WTC11 (cell line): ENCODE measurements at places on chromosomes 4 and X. TPM values are rescaled to one million over a fixed set of nuclear protein-coding genes. Genes with fewer than 3 reads are reported as not detected.

SRPX gene
- total RNA-seq: 7.7 to 8.0 TPM (median 7.7 TPM) in 3 replicates

SLBP gene
- 36.4 to 40.2 TPM (median 36.9 TPM) in 3 replicates for total RNA-seq

OCRL gene
- total RNA-seq: 17.4 to 18.9 TPM (median 18.2 TPM) in 3 replicates

MAGEA8 gene
- total RNA-seq: not detected in 3 replicates

PABPC4L gene
- 3.6 to 4.1 TPM (median 3.8 TPM) in 3 replicates for total RNA-seq

CLDN34 gene
- total RNA-seq: 0.52 to 0.62 TPM (median 0.53 TPM) in 3 replicates

GPR50 gene
- total RNA-seq: 5.9 to 12.0 TPM (median 5.9 TPM) in 3 replicates

DNA sequence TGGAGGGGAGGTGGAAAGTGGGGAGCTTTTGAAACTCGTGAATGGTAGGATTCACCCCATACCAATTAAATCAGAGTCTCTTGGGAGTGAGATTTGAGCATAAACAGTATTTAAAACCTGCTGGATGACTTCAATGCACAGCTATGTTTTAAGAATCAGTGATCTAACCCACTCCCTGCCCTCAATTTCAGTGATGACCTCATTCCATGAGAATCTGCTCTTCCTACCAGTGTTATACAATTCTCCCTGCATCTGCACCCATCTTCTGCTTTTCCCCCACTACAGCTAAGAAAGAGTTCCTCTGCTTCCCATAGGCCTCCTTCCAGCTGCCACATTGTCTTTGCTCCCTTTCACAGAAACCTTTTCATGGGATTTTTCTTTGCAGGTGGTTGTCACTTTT, 18.3 kb upstream of the H2AZ1 start:
- no peaks in the 10 kb centered on the region for H3K36me3 ChIP-seq
- H3K27me3 ChIP-seq: no peaks in the 10 kb centered on the region
- no peak overlapping the region for H3K4me3 ChIP-seq
- no peak for DNase-seq
- 0 out of 2 replicates have a peak, but pooled peaks cover under 1% of the 10 kb centered on the region for H3K4me1 ChIP-seq

- H3K27ac ChIP-seq: no peak overlapping the region
- H3K36me3 ChIP-seq: peaks cover 41% of the 10 kb centered on the region
- H3K27me3 ChIP-seq: peaks cover 4% of the 10 kb centered on the region
- peaks cover 27% of the 10 kb centered on the region for H3K4me1 ChIP-seq
These were observed 240.4 kb upstream of the LDB2 start for GRCh38 chr4:17138847-17139246.

GRCh38 chrX:103782640-103783039, 6.0 kb downstream of the PLP1 start:
- no peaks in the 10 kb centered on the region for H3K4me1 ChIP-seq
- H3K27ac ChIP-seq: no peak overlapping the region
- H3K27me3 ChIP-seq: no peaks in the 10 kb centered on the region
- no peak for DNase-seq

DNA sequence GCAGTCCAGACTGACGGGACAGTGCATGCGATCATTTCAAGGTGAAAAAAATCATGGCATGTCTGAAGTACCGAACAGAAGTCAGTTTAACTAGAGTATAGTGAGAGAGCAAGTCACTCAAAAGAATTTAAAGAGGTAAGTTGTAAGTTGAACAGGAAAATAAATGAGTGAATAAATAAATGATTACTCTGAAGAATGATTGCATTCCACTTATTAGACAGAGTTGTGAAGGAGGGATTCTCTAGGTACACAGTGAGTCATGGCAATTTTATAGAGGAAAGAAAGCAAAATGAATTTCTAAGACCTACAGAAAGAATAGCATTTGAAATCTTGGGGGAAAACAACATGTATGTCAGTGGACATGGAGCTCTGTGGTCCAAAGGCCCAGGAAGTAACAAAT, 37.1 kb upstream of the SLC7A11 start:
- H3K4me1 ChIP-seq: no peaks in the 10 kb centered on the region
- DNase-seq: no peak
- H3K36me3 ChIP-seq: no peaks in the 10 kb centered on the region
- no peak overlapping the region for H3K27ac ChIP-seq
- no peaks in the 10 kb centered on the region for H3K27me3 ChIP-seq
- H3K4me3 ChIP-seq: no peak overlapping the region

- DNase-seq: no peak
- peaks cover 12% of the 10 kb centered on the region for H3K36me3 ChIP-seq
- H3K27ac ChIP-seq: no peak overlapping the region
These were observed 87.1 kb downstream of the SLIT2 start for GRCh38 chr4:20338841-20339240.

- H3K4me3 ChIP-seq: no peak overlapping the region
- H3K4me1 ChIP-seq: 0 out of 2 replicates have a peak, but pooled peaks cover 4% of the 10 kb centered on the region
- no peak for DNase-seq
- no peaks in the 10 kb centered on the region for H3K36me3 ChIP-seq
- H3K27me3 ChIP-seq: no peaks in the 10 kb centered on the region
- H3K27ac ChIP-seq: no peak overlapping the region
These were observed 5.4 kb upstream of the ACE2 start for GRCh38 chrX:15606136-15606535.

GRCh38 chrX:152821145-152821765, 9.3 kb downstream of the CETN2 start:
- no peak overlapping the region for H3K27ac ChIP-seq
- peaks cover 10% of the 10 kb centered on the region for H3K4me1 ChIP-seq
- no peaks in the 10 kb centered on the region for H3K36me3 ChIP-seq

- H3K4me1 ChIP-seq: no peaks in the 10 kb centered on the region
- no peak overlapping the region for H3K27ac ChIP-seq
- H3K36me3 ChIP-seq: no peaks in the 10 kb centered on the region
These were observed 731.4 kb downstream of the FAT4 start for GRCh38 chr4:126046081-126046614.

DNA sequence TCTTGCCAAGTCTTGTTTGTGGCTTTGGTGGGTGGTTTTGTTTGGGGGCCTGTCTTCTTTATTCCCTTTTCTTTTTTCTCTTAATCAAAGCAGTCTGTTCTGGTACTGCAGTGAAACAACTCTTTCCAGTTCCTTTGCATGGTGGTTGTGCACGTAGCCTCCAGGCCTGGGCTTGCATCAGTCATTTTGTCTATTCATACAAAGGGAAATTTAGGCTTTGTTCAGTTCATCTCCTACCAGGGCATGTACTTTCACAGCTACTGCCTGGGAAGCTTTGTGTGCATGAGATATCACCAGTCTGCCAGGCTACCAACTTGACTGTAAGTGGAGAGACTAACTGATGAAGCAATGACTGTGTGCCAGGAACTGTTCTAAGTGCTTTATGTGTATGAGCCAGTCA, 8.5 kb downstream of the TRIM2 start:
- peaks cover 37% of the 10 kb centered on the region for H3K4me1 ChIP-seq

DNA sequence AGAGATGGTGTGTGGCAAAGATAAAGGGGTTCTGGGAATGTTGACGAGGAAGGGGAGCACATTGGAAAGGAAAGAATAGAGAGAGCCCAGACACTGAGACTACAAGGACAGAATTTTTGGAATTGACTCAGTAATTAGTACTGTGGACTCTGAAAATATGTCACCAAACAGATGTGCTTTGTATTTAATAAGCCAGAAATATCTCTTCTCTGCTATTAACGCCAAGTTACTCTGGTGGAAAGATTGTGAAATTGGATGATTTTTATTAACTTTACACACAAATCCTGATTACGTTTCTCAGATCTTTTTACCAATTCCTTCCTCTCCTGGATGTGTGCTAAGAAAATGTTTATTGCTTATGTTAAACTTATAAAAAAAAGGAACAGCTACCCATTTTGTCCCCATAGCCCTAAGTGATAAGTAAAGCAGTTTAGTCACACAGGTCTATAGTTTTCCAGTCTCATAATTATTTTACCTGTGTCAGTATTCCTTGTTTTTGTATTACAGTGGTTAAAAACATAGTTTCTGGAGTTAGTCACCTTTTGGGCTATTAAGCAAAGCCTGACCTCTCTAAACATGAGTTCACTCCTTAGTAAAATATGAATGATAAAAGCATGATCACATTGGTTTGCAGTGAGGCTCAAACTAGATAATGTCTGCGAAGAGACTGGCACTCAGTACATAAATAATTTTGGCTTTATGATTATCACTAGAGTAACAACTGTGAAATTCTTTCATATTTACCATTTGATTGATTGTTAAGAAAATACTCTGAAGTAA, 1068.3 kb downstream of the STIM2 start:
- no peaks in the 10 kb centered on the region for H3K4me1 ChIP-seq
- H3K4me3 ChIP-seq: no peak overlapping the region
- no peaks in the 10 kb centered on the region for H3K27me3 ChIP-seq

- no peak overlapping the region for H3K27ac ChIP-seq
- no peak overlapping the region for H3K4me3 ChIP-seq
These were observed 146.2 kb downstream of the KCNIP4 start for GRCh38 chr4:21802406-21802805.

GRCh38 chr4:178665916-178666315, 1223.7 kb upstream of the AGA start:
- H3K4me1 ChIP-seq: no peaks in the 10 kb centered on the region
- no peaks in the 10 kb centered on the region for H3K27me3 ChIP-seq
- no peak for DNase-seq
- no peak overlapping the region for H3K4me3 ChIP-seq
- no peak overlapping the region for H3K27ac ChIP-seq

DNA sequence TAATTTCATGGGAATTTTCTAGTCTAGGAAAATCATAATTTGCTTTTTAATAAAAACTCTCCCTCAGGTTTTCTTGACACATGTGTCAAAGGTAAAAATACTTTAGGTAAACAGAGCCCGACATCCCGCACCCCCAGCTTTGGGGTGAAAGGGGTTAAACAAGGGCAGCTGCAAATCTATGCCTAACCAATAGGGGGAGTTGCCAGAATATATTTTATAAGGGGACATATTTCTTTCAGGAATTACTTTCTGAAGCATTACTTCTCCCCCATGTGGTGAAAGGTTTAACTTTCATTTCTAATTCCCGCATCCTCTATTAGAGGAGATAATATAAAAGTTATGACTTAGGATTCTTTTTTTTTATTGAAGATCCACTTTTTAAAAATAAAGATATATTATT, 53.9 kb upstream of the HEPH start:
- peak; percentile 9 for DNase-seq
- H3K36me3 ChIP-seq: no peaks in the 10 kb centered on the region
- no peak overlapping the region for H3K27ac ChIP-seq
- no peaks in the 10 kb centered on the region for H3K4me1 ChIP-seq

- no peaks in the 10 kb centered on the region; the same call in none of the 2 replicates for H3K27me3 ChIP-seq
- no peaks in the 10 kb centered on the region for H3K36me3 ChIP-seq
- no peak for DNase-seq
These were observed 16.4 kb upstream of the HSFX1 start for GRCh38 chrX:149757206-149758067.

DNA sequence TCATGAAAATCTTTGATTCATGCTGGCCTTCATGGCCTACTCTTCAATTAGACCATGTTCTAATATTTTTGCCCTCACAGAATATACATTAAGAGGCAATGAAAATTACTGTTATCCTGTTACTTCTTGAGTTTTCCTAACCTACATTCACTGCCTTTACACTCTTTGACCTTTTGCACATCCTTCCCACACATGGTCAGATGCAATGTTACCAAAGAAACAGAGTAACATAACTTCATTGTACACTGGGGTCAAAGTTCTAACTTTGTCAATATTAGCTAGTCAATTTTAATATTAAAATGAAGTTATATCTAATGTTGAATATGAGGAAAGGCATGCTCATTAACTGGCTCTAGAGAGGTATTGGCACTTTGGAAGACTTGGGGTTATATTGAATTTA, 284.8 kb downstream of the TEX13C start:
- H3K27me3 ChIP-seq: no peaks in the 10 kb centered on the region
- H3K4me1 ChIP-seq: no peaks in the 10 kb centered on the region
- H3K36me3 ChIP-seq: no peaks in the 10 kb centered on the region
- no peak overlapping the region for H3K4me3 ChIP-seq
- no peak overlapping the region for H3K27ac ChIP-seq

DNA sequence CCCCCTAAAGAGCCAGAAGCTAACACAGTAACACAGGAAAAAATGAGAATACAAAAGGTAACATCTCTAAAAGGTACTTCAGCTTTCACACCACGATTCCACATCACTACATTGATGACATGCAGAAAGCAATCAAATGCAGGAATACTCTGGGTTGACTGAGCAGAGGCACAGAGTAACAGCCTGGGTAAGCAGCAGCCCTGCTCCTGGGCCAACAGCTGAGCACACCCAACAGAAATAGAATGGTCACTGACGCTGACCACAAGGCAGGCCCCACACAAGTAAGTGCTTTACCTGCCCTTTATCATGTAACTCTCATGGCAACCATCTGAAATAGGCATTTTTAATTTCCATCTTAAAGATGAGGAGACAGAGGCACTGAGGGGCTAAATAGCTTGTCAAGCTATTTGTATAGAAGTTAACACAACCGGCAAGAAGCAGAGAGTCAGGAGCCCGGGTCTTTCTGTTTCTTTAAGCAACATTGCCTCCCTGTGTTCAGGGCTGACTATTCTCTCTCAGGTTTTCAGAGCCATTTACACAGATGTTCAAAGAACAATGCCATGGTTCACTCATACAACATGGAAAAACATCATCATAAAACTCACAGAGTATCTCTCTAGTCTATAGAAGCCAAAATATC, 168.9 kb downstream of the ZNF674 start:
- H3K27ac ChIP-seq: peak overlapping the region; percentile 95
- peaks cover 19% of the 10 kb centered on the region for H3K4me1 ChIP-seq
- no peaks in the 10 kb centered on the region for H3K27me3 ChIP-seq
- DNase-seq: peak; percentile 11

DNA sequence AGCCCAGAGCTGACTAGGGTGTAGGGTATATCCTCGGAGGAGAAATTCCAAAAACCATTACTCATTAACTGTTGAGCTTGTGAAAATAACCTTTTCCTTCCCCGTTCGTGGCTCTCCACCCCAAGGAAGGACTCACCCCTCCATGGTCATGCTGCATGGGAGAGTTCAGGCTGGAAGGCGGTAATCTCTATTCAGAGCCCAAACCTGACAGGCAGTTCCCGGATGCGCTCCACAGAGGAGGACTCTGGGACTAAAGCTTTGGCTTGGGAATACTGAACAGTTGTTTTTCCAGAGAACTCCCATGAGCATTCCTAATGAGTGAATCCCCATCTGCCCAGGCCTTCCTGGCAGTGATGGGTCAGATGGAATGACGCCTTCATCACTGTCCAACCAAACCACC, 125.4 kb downstream of the BCOR start:
- DNase-seq: no peak
- no peak overlapping the region for H3K4me3 ChIP-seq
- H3K27me3 ChIP-seq: peaks cover 5% of the 10 kb centered on the region
- H3K36me3 ChIP-seq: peaks cover 16% of the 10 kb centered on the region

- no peak overlapping the region; the same call in 1 of the 2 replicates for H3K27ac ChIP-seq
- H3K4me3 ChIP-seq: no peak overlapping the region
- no peak for DNase-seq
- peaks cover 55% of the 10 kb centered on the region for H3K36me3 ChIP-seq
These were observed 91.1 kb downstream of the RBM46 start for GRCh38 chr4:154872198-154872597.
